ENCODE measurements at places on chromosomes 2 and 18.

DNA sequence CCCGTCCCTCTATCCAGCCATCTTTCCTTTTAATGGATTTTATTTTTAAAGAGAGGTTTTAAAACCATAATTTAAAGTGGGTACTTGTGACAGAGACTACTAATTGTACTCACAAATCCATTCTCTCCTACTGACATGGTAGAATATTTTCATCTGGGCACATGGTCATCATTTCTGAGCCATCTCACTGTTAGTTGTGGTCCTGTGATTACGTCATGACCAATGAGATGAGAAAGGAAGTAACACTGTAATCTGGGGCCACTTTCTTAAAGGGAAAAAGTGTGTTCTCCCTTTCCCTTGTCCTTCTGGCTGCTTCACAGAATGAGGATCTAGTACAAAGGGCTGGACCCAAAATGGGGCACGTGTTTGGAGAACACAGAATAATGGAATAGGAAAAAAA is 538.7 kb downstream of the CMPK2 start:
- DNase-seq = no peak

GRCh38 chr18:68972176-68972575 is 174.3 kb downstream of the CCDC102B start:
- no peak for DNase-seq

DNA sequence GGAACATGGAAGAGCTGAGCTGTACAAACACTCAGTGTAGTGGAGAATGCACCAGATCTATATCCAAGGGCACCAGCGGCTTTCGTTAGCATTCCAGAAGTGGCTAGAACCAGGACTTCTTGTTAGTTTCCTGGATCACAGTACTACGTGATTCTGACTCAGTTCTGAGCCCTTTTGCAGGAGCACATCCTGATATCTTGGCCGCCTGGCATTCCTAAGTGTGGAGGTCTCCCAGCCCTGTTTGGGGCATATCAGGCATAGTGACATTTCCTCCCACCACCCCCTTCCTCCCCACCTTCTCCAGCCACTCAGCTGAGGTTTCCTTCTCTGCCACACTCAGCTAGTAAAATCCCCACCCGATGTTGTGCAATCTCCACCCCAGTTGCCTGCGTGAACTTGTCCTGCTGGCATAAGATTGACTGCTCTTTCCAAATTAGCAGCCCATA is 63.4 kb downstream of the BMP10 start:
- DNase-seq = peak; percentile 31

DNA sequence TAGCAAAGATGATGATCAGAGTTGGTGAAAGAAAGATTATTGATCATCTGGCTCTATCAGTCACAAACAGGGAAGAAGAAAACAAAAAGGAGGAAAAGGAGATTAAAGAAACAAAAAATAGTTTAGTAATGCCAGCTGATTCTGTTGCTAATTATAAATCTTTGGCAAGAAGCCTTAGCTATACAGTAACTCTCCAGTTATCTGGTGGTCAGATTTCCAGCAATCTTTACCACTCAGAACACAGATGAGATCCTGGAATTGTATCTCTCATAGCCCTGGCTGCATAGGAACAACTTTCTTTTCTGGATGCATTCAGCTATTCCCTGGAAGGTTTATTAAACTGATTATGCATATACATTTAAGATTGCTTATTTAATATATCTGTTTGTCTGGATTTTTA is 256.8 kb upstream of the ZEB2 start:
- no peak for DNase-seq

DNA sequence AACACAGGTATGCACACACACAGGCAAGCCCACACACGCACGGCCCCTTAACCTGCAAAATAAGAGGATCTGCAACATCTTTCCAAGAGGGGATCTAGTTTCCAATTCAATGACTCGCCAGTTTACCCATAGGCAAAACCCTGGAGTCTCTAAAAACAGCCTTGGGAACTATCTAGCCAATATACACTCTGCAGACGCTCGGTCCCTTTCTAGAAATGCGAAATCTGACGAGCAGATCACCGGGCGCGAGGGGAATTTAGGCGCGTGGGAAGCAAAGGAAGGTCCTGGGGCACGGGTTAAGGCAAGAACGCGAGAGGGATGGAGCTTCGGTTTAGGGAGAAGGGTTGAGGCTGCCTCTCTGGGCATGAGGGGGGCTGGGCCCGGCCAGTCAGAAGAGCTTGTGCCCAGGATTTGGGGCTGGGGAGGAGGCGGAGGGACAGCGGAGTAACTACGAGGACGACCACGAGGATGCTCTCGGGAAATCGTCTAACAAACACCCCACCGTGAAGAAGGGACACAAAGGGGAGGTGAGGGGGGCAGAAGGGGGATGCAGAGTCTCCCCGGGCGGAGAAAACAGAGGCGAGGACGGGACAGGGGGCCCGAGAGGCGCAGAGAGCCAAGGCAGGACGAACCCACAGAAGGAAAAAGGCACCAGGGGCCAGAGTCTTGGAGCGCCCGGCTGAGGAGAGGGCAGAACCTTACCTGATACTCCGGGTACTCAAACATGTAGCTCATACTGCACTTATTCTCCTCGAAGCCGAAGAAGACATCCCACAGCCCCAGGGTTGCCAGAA is 542 bp downstream of the PGAP1 start:
- DNase-seq = peak; percentile 12

All from HTR-8/SVneo (cell line).